ENCODE measurements at places on chromosomes 5 and 9. TPM values are rescaled to one million over a fixed set of nuclear protein-coding genes. Genes with fewer than 3 reads are reported as not detected.
A peak's percentile ranks its signal among the peaks of the same experiment; 100 is the strongest.

- DNase-seq: no peak
Measured at GRCh38 chr9:91067306-91067860, 265.8 kb downstream of the SYK start.

DNA sequence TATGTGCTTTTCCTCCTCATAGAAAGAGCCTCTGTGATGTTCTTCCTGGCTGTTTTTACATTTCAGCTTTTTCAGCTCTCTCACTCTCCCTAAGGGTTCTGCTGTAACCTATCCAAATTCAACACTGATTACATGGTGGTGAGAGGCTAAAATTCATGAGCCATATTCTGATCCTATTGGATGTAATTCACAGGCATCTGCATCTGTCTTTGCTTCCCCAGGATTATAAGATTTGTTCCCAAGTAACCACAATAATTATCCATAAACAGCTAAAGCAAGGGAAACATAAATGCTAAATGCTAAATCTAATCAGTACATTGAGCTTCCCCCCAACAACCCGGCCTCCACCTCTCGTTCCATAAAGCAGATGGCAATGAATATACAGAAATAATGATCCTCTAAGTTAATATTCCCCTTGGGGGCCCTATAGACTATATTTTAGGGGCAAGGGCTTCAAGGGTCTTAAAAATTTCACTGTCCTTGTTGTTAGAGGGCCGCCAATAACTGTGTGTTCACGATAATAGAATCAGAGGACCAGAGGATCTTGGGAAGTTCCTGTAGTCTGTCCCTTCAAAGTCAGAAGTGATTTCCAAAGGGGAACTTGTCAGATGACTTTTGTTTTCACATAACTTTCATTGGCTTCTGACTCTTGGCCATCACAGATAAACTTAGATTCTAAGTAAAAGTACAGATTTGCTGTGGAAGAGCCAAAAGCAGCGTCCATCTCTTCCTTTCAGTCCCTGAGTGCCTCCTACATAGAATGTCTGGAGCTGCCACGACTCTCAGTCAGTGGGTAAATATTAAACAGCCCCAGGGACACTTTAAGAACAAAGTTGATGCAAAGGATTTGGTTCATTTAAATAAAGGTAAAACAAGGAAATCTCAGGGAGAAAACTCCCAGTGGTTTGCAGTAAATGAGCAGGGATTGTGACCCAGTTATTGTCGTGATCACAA lies 125.6 kb downstream of the ALDH1A1 start:
- DNase-seq: no peak

Gene SLCO4C1
- total RNA-seq: 0.14 TPM

DNA sequence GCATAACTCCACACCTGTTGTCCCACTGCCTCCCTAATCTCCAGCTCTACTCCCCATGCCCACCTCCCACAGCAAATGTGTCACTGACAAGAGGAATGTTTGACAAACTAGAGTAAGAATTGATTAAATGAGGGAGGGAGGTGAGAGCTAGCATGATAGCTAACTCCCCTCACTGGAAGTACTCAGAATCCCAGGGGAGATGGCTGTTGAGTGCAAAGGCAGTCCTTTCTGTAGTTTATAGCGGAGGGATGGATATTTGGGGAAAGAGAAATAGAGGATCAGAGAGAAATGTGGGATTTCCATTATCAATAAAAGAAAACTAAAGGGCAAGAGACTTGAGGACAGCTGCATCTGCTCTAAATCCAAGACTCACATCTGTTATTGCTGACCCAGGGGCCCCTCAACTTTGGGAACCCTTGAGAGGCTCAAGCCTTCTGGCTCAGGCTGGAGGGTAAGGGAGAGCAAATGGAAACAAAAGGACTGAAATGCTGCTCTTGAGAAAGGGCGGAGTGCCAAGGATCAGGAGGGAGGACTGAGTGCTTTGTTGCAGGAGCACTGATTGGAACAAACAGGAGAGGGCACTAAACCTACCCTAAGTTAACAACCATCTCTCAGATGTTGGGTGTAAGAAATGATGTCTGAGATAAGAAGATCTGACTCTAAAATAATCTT lies 372.1 kb downstream of the NTRK2 start:
- no peak for DNase-seq

DNA sequence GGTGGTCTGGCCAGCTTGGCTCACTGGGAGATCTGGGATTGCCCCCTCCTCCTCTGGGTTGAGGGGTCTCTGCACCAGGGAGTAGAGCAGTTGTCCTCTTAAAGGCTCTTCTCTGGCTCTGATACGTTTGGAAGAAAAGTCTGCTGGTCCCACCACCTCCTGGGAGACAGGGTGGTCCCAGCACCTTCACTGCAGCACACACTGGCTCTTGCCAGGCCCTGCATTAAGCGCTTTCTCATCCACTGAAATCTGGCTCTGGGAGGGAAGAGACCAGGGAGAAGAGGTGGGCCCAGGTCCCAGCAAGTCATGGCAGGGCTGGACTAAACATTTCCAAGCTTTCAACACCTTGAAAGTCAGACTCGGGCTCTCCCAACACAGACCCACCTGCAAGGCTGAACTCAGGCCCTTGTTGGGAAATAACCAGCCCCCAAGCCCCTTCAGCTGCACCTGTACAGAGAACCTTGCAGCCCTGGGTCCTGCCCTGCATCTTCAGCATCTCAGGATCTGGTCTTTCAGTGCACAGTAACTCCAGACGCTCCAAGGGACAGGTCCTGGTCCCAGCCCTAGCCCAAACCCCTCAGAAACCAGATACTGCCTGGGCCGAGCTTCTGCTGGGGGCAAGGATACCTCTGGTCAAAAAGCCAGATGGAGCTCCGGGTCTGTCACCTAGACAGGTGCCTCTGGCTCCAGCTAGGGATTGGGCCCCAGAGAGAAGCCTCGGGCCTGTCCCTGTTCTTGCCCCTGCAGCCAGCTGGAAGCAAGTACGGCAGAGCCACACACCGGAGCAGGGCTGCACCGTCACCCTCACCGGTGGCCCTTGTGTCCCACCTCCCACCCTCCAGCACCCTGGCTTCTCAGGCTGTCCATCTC lies 134.5 kb downstream of the DAB2IP start:
- DNase-seq: no peak

GRCh38 chr9:116124472-116125040 lies 29.0 kb upstream of the PAPPA start:
- no peak for DNase-seq

GRCh38 chr9:113269355-113269754 lies 6.0 kb downstream of the CDC26 start:
- DNase-seq: no peak

DNA sequence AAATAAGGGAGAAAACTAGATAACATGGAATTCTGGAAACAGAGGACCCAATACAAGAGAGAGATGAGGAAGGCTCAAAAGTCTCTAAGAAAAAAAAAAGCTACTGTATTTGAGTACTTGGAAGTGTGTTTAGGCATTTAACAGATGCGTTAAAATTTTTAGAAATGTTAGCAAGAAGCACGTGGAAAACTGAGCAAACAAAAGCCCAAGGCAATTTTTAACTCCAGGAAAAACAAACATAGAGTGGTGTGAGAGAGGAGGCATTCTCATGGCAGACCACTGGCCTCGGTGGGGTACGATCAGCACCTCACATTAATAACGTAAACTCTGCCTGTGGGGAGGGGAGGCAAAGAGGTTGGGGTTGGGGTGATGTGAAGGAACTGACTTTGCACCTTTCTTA lies 321.4 kb downstream of the GADD45G start:
- DNase-seq: no peak

DNA sequence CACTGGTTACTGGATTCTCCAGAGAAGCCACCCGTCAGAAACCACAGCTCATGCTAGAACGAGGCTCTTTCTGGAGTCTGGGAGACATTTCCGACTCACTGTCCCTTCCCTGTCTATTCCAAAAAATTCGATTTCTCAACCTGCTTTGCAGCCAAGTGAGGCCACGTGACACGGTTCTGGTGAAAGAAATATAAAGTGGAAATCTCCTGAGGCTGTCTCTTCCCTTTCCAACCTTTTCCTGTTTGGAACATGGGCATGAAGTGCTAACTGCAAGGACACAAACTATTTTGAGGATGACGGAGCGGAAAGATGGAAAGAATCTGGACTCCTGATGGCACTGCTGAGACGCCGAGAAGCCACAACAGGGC lies 6.1 kb upstream of the PTGS1 start:
- DNase-seq: no peak

GRCh38 chr9:105280691-105281090 lies 36.2 kb downstream of the SLC44A1 start:
- DNase-seq: no peak

- DNase-seq: no peak
Measured at GRCh38 chr5:90488791-90489190, 14.1 kb downstream of the POLR3G start.

GRCh38 chr5:173839117-173839713 lies 48.9 kb upstream of the CPEB4 start:
- no peak for DNase-seq

Gene FAM169A
- total RNA-seq: 57.9 TPM

DNA sequence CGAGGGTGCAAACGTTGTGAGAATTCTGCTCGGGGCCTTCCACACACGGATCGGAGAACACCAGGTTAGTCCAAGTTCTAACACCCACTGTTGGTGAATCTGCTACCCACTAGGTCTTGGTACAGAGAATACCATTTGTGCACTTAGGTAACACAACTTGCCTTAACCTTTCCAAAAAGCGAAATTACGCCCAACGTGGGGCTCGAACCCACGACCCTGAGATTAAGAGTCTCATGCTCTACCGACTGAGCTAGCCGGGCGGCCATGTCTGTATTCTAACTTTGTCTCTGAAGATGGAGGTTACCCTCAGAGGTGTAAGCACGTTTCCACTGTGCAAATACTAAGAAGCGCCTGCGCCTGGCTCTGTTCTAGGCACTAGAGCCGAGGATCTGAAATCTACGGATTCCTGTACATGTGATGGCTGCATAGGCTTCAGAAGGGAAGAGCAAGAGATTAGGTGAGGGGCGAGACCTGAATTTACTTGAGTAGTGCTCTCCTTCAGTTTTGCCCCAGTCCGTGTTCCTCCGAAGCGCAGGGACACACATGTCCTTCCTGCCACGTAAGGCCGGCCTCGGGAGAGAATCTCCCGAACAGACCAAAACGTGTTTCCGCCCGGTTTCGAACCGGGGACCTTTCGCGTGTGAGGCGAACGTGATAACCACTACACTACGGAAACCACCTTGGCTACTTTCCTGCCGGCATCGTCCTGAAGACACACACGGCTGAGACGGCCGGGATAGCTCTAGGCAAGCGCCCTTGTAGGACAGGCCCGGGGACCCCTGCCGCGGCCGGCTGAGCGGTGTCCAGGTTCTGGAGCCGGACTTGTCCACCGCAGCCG lies 1.1 kb upstream of the TRIM41 start:
- peak; percentile 96 for DNase-seq

- no peak for DNase-seq
Measured at GRCh38 chr9:37919956-37920335, 16.0 kb upstream of the SLC25A51 start.

Gene S100Z
- total RNA-seq: 1.7 TPM

Gene OLFM1
- total RNA-seq: 23.3 TPM

- no peak for DNase-seq
Measured at GRCh38 chr9:8492679-8493078, 693.1 kb upstream of the DMAC1 start.

Gene PCBD2
- 7.4 TPM for total RNA-seq

Gene COL15A1
- 10.3 TPM for total RNA-seq

- no peak for DNase-seq
Measured at GRCh38 chr5:9452181-9452580, 93.7 kb downstream of the SEMA5A start.

DNA sequence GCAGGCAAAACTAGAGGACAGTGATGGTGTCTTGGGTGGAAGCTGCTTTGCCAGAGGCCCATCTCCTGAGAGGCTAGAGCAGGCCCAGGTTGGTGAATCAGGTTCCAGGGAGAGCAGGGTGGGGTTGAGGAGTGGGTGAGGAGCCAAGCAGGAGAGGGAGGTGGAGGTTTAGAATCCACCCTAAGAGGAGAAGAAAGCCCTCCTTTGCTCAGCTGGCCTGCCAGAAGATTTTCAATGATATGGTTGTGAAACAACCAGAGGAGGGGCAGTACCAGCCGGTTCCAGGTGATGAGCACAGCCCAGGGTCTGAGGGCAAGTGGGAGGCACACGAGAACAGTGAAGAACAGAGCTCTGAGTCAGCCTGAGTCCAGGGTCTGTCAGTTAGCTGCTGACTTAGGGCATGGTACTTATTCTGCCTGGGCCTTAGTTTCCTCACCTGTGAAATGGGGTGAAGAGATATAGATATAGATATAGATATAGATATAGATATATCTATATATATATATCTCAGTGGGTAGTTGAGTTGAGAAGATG lies 17.8 kb downstream of the PPARGC1B start:
- DNase-seq: no peak

DNA sequence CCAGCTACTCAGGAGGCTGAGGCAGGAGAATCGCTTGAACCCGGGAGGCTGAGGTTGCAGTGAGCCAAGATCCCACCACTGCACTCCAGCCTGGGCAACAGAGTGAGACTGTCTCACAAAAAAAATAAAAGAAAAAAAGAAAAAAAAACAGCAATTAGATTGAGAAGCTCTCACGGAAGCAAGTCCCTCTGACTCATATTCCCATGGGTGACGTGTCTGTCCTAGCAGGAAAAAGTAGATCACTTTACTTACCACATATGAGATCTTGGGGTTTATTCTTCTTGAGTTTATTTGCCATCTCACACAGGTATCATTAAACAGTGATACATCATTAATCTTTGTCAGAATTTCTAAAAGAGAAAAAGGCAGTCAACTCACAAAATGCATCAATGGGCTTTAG lies 62.6 kb downstream of the SUSD1 start:
- DNase-seq: no peak

Gene FCHSD1
- total RNA-seq: 30.2 TPM

- DNase-seq: no peak
Measured at GRCh38 chr5:79109527-79110492, 1.8 kb upstream of the BHMT start.

DNA sequence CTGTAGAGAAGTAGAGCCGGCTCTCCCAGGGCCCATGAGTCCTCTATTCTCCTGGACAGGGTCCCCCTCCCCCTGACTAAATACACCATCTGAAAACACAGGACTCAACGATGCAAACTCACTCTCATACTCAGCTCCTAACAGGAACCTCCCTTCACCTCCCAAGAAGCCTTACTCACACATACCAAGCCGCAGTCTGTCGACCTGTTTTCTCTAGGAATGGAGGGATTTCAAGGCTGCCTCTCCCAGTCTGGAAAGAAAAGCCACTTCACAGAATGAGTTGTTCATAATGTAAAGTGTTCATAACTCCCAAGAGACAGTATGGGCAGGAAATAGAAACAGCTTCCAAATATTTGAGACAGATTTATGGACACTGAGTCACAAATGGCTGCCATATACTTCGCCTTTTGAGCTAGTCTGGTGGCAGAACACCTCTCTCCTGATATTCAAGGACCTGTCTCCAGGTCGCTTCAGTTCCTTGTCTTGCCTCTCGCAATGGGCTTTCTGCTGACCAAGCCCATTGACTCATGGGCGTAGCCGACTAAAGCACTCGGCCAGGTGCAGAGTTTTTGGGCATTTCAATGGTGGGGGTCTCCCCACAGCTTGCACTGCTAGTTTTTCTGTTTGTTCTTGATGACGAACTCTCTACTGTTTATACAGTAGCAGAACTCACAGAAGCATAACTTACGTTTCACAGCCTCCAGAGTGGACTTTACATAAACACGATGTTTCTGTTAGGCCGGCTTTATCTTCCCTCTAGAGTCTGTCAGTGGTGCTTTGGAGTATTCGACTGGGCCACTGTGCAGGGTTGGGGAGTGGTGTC lies 25.0 kb upstream of the IL17B start:
- DNase-seq: no peak
